ENCODE measurements at places on chromosomes 13 and 19.

- DNase-seq = no peak
Observed at GRCh38 chr19:5141129-5141849, 172.4 kb downstream of the KDM4B start.

- DNase-seq = no peak
Observed at GRCh38 chr19:4115050-4115817, 8.7 kb downstream of the MAP2K2 start.

DNA sequence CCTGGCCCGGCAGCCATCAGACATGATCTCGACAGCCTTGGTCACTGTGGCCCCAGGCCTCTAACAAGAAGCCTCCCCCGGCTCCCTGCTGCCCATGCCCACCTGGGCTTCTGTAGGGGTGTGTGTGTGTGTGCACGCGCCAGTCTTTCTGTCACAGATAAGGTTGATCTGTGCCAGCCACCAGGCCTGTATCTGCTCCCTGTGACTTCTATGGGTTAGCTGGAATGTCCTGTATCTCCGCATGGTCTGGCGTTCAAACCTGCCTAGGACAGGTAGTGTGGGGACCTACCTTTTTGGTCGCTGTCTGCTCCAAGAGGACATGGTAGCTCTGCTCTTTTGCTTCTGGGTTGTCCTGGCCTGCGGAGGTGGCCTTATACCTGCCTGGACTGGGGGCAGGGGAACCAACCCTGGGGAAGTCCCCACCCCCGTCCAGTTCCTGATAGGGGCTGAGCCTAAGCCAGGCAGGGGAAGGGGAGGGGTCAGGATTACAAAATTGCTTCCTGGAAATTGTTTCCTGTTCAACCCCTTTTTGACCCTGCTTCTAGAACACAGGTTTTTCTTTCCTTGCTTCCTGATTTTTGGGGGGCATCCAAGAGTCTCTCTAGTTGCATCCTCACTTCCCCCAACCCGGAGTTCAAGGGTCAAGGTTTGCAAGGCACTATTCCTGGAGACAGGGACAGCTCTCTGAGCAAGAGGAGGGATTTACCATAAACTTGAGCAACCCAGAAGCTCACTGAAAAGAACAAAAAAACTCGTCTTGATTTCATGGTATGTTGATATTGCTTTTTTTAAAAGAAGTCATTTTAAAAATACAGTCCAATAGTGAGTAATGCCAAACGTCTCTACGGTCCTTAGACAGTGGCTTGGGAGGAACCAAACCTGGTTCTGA is at the start of gene LRG1:
LRG1 (minus strand) TSS at position 344 of the 889 bp plus-strand sequence; CDS start at position 321, 23 bp downstream.
- DNase-seq = no peak

GRCh38 chr13:82323101-82323500 is 1559.2 kb downstream of the SLITRK1 start:
- no peak for DNase-seq

- no peak for DNase-seq
Observed at GRCh38 chr19:51830274-51830673, 35.3 kb downstream of the FPR3 start.

All from muscle of arm (tissue), 14 donors.